ENCODE measurements at places on chromosomes 1 and 21.

GRCh38 chr1:15226388-15227255 lies 20.4 kb upstream of the FHAD1 start:
- DNase-seq, result no peak

GRCh38 chr1:58754683-58755467 lies 29.0 kb downstream of the JUN start:
- DNase-seq, result peak; percentile 64

GRCh38 chr1:154686507-154686906 lies 78.5 kb upstream of the ADAR start:
- no peak for DNase-seq

DNA sequence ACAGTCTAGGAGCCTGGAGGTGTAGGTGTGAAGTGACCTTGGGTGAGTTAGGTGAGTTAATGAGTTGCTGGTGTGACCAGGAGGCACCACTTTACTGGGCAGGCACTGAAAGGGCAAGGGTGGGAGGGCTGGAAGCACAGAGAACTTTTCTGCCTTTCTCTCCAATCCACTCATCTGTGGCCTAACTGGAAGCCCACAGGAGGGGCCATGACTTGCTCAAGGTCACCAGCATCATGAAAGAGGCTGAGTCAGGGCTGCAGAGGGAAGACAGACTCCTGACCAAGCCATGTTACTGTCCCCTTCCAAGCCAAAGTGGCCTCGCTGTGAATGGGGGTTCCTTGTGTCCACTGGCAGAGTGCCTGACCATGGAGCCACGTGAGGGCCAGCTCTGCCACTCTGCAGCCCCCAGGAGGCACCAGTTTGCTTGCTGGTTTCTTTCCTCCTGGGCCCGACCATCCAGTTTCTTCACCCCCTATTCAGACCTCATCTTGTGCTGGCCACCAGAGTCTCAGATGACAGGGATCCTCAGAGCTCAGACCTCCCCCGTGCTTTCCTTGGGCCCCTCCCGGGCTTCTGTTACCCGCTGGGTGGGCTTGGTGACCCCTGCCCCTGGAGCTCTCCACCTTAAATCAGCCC lies 4.3 kb upstream of the BSND start:
- DNase-seq, result no peak

GRCh38 chr1:178725466-178726086 lies 532 bp downstream of the RALGPS2 start:
- DNase-seq, result no peak

DNA sequence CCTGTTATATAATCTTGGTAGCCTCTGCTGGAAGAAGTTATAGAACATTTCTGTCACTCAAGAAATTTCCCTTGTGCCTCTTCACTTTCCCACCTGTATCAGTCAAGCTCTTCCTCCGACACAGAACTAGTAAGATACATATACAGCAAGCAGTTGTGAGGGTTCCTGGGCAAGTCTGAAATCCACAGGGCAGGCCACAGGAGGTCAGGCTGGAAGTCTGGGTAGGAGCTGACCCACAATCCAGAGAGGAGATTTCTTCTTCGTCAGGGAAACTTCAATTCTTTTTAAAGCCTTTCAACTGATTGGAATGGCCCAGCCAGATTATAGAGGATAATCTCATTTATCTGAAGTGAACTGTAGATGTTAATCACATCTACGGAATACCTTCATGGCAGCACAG lies 96.4 kb upstream of the FMN2 start:
- no peak for DNase-seq

- no peak for DNase-seq
Measured at GRCh38 chr1:187903223-187903622, 1074.5 kb downstream of the PLA2G4A start.

DNA sequence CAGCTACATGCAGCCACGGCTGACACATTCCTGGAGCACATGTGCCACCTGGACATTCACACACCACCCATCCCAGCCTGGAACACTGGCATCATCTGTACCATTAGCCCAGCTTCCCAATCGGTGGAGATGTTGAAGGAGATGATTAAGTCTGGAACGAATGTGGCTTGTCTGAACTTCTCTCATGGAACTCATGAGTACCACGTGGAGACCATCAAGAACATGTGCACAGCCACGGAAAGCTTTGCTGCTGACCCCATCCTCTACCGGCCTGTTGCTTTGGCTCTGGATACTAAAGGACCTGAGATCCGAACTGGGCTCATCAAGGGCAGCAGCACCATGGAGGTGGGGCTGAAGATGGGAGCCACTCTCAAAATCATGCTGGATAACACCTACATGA lies 25.0 kb upstream of the TRIM33 start:
- DNase-seq, result no peak

- DNase-seq, result no peak
Measured at GRCh38 chr1:1527092-1527816, 13.2 kb downstream of the TMEM240 start.

DNA sequence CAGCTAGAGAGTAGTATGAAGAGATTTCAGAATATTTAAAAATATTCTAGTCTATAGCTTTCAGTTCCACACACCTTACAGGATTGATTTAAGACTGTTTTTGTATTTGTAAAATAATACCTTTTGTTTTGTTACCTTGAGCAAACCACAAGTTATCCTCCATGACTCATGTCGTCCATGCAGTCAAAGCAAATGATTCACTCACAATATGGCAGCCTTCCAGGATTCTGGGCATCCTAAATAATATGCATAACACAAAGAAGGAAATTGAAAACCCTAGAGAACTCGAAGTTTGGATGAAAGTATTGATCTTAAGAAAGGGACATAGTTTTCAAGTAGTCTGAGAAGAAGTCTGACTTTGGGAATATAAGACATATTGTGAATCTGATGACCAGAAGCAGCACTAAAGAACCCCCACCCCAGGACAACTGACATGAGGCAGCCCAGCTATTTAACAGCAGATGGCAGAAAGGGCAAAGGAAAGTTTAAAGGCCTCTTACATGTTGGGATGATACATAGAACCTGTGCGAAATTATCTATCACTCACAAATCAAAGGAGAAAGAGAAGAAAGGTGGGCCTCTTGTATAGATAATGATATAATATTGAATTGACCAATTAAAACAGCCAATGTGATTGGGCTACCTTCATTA lies 857.9 kb downstream of the BRINP3 start:
- DNase-seq, result no peak

GRCh38 chr1:93576746-93577145 lies 104.9 kb downstream of the BCAR3 start:
- no peak for DNase-seq

DNA sequence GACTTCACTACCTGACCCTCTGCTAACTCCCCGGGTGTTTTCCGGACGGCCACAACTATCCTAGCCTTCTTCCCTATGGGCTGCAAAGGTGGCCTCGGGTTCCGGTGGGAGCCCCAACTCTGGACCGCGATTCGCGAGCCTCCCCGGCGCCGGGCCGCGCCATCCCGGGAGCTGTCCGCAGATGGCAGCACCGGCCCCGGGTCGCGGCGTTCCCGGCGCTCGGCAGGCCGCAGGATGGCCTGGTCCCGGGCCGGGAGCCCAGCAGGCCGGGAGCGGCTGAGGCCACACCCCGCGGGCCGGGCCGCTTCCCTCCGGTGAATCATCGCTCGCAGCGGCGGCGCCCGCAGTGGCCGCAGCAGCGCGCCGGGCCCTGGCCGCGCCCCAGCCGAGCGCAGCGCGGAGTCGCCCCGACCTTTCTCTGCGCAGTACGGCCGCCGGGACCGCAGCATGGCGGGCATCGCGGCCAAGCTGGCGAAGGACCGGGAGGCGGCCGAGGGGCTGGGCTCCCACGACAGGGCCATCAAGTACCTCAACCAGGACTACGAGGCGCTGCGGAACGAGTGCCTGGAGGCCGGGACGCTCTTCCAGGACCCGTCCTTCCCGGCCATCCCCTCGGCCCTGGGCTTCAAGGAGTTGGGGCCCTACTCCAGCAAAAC lies at the start of gene CAPN2:
Gene CAPN2 (plus strand): TSS at position 346 of the 656 bp plus-strand sequence. CDS start 102 bp downstream, at position 448.
- peak; percentile 88 for DNase-seq

GRCh38 chr1:220371324-220371723 lies 99.1 kb upstream of the RAB3GAP2 start:
- DNase-seq, result no peak

DNA sequence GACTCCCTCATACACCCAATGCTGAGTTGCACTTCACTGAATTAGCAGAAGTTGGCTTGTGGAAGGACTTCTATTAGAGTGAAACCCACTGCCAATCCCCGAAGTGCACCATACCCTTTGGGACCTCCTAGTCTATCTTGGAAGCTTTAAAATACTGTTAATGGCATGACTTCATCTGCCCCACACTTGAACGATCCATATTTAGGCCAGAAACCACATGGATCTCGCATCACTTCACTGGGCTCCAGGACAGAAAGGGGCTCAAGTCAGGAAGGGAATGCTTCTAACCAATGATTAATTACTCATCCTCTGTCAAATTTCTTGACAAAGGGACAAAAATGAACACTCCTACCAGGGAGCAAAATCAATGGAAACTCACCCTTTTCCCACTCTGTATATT lies 69.1 kb downstream of the BCAR3 start:
- no peak for DNase-seq

DNA sequence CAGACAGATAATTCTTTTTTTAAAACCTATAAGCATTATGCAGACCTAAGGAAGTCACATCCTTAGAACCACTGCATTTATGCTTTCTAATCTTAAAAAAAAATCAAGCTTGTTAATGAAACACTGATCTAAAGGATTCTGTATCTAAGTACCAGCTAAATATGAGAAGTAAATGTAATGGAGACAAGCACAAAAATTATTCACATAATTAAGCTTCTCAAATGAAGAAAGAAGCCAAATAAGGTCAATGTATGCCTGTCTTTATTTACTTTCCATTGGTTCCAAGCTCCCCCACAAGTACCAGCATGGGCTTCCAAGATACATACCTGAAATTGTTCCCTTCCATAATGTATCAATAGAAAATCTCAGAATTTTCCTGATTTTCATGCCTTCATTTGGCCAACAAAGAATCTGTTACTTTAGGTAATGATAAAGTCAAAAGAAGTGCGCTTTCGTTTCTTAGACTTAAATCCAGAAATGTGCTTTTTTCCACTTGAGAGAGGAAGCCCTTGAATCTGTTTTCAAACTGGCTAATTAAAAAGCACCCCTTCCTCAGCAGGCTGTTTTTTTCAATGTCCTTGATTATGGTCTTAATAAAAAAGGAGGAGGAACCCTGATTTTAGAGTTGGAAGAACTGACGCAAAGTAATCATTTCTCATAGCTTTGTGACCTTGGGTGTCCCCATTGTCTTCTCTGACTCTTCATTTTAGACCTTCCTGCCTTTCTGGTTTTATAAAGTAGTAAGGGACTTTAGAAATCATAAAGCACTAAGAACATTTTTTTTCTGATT lies 3.8 kb downstream of the RGS2 start:
- no peak for DNase-seq

DNA sequence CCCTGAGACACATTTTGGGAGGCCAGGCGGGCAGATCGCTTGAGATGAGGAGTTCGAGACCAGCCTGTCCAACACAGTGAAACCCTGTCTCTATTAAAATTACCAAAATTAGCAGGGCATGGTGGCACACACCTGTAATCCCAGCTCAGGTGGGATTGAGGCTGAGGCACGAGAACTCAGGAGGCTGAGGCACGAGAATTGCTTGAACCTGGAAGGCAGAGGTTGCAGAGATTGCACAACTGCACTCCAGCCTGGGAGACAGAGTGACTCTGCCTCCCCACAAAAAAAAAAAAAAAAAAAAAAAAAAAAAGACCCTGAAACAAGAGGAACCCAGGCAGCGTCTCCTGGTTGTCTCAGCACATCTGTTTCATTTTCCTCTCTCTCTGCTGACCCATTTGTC lies 24.2 kb downstream of the PGM1 start:
- no peak for DNase-seq

- no peak for DNase-seq
Measured at GRCh38 chr1:202586018-202586821, 124.0 kb downstream of the SYT2 start.

GRCh38 chr1:114219172-114219868 lies 65.7 kb upstream of the SYT6 start:
- no peak for DNase-seq

DNA sequence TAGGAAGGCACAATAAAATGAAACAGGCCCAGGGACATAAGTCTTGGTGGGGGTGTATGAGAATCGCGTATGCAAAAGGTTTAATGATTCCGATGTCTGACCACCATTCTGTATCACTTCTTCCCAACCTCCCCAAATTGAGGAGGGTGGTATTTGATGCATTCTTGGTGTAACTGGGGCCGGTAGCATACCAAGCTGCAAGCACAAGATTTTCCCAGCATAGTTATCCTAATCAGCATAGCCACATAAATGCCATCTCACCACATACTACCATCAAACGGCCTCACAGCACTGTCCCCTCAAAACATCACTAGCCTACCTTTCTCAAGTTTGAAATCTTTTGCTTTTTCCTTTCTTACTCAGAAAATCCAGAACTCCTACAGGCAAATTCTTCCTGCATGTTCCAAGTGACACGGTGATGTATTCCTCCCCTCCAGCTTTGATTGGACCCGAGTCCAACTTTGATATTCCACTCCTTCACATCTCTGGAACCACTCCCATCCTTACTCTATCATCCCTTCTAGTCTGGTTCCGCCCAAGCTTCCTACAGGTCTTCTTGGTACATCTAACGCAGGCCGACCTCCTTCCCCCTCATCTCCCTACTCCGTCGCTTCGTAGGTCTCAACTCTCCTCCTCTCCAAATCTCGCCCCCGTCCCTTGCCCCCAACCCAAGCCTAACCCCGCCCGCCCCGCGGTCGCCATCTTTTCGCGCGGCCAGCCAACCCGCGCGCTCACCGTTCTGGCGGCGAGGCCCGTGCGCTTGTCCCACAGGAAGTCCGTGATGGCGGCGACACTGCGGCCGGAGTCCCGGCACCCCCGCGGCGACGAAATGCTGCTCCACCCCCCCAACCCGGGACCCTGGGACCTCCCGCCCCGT lies 600 bp downstream of the CLK2 start:
- DNase-seq, result no peak

GRCh38 chr1:194644528-194644927 lies 1458.1 kb upstream of the B3GALT2 start:
- no peak for DNase-seq

DNA sequence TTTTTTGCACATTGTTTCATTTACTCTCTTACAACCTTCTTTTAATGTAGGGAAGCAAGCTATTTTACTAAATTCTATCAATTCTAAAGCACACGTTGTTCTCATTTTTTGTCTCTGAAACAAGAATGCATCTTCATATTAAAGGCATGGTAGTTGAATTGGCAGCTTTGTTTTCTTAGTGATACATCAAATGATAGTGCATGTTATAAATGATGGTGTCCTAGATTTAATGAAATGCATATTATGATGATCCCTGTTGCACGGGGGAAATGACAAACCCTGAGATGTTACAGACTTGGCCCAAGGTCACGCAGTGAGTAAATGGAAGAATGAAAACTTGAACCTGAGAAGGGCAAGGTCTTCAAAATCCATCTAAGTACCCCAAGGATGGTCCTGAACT lies 213.1 kb downstream of the KAZN start:
- no peak for DNase-seq

- no peak for DNase-seq
Measured at GRCh38 chr1:241810769-241811405, 37.1 kb upstream of the EXO1 start.
